ENCODE measurements at places on chromosomes 5 and 9.

GRCh38 chr9:26210338-26210851 is 532.2 kb upstream of the TUSC1 start:
- DNase-seq, result no peak

GRCh38 chr9:81069923-81070322 is 619.4 kb downstream of the TLE1 start:
- DNase-seq, result no peak

DNA sequence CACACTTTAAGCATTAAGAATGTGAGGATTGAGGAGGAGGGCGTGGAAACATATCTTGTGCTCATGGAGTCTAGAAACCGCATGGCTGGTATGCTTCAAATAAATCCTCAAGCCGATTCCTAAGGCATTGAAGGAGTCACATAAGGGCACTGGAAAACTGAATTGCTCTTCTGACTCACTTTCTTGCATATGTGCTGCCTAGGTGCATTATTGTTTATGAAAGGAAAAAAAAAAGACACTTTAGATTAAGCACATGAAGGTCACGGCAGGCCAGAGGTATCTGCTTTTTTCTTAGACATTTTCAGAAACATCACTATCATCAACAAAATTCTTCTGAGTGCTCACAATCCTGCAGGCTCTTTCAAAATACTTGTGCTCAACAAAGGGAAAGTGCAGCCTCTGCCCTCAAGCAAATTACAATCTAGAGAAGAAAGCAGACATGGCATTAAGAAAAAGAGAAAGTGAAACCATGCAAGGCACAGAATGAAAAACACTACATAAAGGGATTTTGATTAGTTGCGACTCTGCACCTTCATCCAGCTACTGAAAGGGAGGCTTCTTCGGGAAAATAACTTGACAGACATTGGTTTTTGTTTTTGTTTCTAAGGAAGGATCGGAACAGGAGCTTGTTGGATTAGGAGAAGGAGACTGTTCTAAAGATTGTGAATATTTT is 2117.6 kb downstream of the MAT2B start:
- DNase-seq, result no peak

GRCh38 chr9:91411096-91411771 is 12.4 kb downstream of the NFIL3 start:
- DNase-seq, result no peak

DNA sequence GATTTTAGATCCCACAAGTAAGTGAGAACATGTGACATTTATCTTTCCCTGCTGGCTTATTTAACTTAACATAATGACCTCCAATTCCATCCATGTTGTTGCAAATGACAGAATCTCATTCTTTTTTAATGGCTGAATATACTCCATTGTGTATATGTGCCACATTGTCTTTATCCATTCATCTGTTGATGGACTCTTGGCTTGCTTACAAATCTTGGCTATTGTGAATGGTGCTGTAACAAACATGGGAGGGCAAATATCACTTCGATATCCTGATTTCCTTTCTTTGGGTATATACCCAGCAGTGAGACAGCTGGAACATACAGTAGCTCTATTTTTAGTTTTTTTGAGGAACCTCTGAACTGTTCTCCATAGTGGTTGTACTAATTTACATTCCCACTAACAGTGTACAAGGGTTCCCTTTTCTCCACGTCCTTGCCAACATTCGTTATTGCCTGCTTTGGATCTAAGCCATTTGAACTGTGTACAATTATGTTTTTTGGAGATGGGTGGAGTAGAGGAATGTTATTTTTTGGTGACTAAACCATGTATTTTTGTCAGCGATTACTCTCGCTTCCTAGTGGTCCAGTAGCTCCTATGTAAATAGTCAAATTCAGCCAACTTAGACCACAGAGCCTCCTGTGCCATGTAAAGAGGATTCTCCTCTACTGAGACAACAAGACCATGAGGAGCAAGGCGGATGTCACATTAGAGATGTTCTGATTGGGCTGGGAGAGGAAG is 60.6 kb downstream of the TNFSF15 start:
- no peak for DNase-seq

GRCh38 chr9:127846443-127847177 is 7.8 kb downstream of the ENG start:
- no peak for DNase-seq

GRCh38 chr5:74281166-74281565 is 359.4 kb downstream of the ENC1 start:
- DNase-seq, result no peak

- DNase-seq, result peak; percentile 51
These were observed 1.9 kb upstream of the SPDL1 start for GRCh38 chr5:169581580-169582227.

- DNase-seq, result no peak
These were observed 2.5 kb upstream of the RABL6 start for GRCh38 chr9:136805207-136805740.

GRCh38 chr5:158383486-158383885 is 524.5 kb upstream of the CLINT1 start:
- no peak for DNase-seq

GRCh38 chr5:164487939-164488338 is 982.5 kb downstream of the MAT2B start:
- DNase-seq, result no peak

- DNase-seq, result no peak
These were observed 134.9 kb downstream of the ATG10 start for GRCh38 chr5:82106756-82107155.

DNA sequence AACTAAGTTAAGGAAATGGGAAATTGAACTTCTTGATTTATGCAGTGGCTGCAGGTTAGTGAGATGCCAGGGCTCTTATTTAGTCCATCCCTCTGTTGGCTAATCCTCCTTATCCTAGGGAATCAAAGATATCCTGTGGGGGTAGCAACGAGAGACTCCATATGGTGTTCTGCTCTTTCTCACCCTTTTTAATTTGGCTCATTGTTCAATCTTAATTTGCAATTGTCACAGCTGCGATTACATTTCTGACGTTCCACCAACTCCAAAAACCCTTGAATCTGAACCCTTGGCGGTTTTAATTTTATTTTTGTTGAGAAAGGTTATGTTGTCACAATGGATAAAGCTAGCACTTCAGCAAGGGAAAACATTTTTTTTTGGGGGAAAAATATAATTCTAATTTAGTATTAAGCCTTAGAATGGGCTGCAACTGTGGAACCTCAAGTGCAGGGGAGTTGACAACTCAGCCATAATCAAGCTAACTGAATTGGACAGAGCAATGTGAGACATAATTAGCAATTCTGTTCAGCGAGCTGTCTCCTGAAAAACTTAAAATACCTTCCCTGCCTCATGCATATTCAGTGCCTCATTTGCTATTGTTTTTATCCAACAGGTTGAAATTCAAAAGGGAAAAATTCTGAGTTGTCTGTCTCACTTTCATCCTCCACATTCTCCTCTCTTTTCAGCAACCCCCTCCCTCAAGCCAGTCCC is 91.3 kb downstream of the MAT2B start:
- no peak for DNase-seq

GRCh38 chr5:56102889-56103288 is 108.1 kb upstream of the IL6ST start:
- no peak for DNase-seq

GRCh38 chr9:32486839-32487562 is 39.0 kb downstream of the RIGI start:
- DNase-seq, result no peak

GRCh38 chr5:3993856-3994473 is 398.3 kb downstream of the IRX1 start:
- DNase-seq, result no peak

- DNase-seq, result no peak
These were observed 197.0 kb downstream of the PCSK1 start for GRCh38 chr5:96236051-96236450.
